ENCODE measurements at places on chromosomes 5 and 9. TPM values are rescaled to one million over a fixed set of nuclear protein-coding genes. Genes with fewer than 3 reads are reported as not detected.

DNA sequence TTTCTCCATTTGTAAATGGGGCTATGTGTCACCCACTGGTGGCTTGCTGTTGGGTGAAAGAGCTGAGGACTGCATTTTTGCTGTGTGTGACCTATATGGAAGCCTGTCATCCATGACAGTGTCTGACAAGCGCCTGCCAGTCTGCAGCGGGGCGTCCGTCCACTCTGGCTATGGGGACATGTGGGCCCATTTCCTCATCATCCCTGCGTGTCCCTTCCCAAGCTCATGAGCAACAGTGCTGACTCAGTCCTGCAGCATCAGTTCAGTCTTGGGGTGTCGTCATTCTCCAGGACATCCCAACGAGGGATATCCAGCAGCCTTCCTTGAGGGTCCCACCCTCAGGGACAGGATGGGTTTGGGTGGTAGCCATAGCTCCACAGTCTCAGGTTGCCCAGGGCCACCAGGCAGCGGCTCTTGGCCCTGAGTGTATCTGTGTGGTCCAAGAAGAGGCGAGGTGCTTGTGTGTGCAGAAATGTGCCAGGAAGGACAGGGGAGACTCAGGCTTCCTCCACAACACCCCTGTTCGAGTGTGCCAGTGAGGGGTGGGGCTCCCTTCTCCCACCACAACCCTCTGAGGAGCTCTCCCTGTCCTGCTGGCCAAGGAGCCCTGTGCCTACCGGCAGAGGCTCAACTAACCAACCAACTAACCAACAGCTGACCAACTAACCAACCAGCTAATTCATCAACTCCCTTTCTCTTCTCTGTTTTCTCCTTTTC is 2.1 kb downstream of the FGD3 start:
- no peak for DNase-seq

DNA sequence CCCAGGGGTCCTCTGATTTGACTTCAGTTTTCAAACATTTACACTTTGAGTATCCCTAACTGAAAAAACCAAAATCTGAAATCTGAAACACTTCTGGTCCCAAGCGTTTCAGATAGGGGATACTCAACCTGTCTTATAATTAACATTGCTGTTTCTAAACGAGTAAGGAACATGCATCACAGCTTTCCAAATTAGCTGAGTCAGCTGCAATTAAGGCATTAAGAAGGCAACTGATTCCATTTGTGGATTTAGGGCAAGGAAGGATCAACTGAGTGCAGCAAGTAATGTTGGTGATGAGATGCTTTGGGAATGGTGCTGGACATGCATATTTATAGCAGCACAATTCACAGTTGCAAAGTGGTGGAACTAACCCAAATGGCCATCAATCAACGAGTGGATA is 168.6 kb downstream of the ACER2 start:
- no peak for DNase-seq

Gene NR5A1
- not detected for total RNA-seq

DNA sequence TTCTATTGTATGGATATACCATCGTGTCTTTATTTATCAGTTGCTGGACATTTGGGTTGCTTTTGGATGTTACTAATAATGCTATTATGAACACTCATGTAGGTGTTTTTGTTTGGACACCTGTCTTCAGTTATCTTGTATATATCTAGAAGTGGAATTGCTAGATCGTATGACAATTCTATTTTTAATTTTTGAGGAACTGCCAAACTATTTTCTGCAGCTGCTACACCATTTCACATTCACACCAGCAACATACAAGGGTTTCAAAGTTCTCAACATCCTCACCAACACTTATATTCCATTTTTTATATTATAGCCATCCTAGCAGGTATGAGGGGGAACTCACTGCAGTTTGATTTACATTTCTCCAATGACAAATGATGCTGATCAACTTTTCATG is 324.6 kb downstream of the CAAP1 start:
- no peak for DNase-seq

DNA sequence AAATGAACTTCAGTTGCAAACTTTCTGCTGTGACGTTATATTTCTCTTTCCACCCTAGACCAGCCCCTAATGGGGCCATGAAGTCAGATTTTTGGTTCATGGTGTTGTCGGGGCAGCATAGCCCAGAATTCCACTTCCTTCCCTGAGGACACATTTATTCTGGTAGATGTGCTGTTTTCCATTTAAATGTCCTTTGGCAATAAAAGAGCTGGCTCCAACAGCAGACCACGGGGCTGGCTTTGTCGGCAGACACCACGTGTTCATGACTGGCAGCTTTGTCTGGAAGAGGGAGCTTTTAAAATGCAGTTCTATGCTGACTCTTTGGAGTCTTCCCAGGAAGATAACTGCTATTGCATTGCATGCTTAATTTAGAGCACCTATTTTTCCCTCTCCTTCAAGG is 17.6 kb upstream of the LCP2 start:
- no peak for DNase-seq

Gene CDO1
- total RNA-seq, result 6.7 TPM

Gene FXN
- 6.1 TPM for total RNA-seq

DNA sequence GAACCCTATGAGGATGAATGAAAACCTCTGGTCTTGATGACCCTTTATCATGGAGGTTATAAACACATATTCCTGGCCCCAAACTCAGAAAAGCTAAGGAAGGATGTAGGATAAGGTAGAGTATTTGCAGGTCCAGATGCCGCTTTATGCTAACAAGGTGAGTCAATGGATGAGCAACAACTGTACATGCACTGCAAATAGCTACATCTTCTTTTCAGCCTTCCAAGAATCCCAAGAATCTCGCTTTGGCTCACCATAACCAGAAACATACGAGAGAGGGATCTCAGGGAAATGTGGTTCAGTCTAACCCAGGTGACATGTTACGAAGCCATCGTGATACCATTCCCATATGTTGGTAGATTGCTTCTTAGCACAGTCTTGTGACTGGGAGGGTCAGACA is 152.3 kb upstream of the ANKH start:
- no peak for DNase-seq

GRCh38 chr5:84362061-84362720 is 22.5 kb downstream of the EDIL3 start:
- no peak for DNase-seq

- no peak for DNase-seq
Observed at GRCh38 chr5:73296772-73297171, 123.8 kb downstream of the TMEM174 start.

Gene SPINK5
- 550 TPM for total RNA-seq

GRCh38 chr5:43274435-43275114 is 38.6 kb downstream of the HMGCS1 start:
- DNase-seq, result no peak

DNA sequence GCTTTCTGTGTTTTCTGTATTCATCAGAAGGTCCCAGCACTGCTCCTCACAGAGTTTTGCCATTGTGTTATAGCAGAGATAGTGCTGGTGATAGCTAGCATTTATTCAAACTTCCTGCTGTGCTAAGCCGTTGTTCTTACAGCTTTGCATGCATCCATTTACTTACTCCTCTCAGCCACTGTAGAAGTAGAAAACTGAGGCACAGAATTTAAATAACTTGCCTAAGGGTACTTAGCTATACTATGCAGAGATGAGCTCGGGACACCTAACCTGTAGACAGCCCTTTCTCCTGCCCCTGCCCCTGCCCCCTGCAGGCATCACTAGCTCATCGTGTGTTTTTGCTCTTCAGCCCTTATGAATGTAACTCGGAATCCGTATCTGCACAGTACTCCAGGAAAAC is 227.6 kb downstream of the SAXO1 start:
- no peak for DNase-seq

- no peak for DNase-seq
Observed at GRCh38 chr5:50646591-50646990, 19.8 kb upstream of the PARP8 start.

- no peak for DNase-seq
Observed at GRCh38 chr9:130576176-130576575, 3.2 kb upstream of the FUBP3 start.

- DNase-seq, result no peak
Observed at GRCh38 chr9:89160806-89161205, 17.8 kb downstream of the SHC3 start.

Gene LMNB1
- 49.9 TPM for total RNA-seq

DNA sequence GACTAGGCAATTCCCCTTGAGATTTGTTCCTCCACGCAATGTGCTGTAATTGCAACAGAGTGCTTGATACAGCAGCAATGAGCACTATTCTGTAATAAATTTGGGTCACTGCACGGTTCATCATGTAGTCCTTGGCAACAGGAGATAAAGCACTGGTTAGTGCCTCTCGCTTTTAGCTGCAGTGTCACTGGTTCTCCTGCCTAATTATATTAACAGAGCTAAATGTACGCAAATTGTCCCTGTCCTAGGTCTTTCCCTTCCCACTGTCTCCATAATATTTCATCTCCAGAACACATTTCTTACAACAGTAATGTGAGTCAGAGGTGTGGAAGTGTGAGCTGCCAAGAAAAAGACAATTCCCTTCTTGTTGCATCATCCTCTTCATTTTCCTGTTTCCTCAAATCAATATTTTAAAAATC is 553.1 kb downstream of the ZNF608 start:
- DNase-seq, result no peak

GRCh38 chr5:2430606-2431005 is 320.9 kb downstream of the IRX2 start:
- no peak for DNase-seq

DNA sequence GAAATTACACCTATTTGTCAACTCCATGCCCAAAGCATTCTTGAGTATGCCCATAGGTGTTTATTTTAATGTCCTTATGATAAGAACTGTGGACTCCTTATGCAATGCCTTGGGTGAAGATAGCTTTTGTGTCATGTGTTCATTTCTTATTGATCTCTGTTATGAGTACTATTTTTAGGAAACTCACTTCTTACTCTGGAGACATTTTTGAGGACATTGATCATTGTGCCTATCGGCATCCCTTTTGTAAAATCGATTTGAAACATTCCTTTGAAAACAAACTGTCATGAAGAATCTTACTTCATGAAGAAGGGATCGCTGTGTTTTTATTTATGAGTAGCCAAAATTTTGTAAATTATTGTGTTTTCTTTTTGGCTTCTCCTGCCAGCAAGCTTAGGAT is 257.3 kb downstream of the NTRK2 start:
- DNase-seq, result no peak

DNA sequence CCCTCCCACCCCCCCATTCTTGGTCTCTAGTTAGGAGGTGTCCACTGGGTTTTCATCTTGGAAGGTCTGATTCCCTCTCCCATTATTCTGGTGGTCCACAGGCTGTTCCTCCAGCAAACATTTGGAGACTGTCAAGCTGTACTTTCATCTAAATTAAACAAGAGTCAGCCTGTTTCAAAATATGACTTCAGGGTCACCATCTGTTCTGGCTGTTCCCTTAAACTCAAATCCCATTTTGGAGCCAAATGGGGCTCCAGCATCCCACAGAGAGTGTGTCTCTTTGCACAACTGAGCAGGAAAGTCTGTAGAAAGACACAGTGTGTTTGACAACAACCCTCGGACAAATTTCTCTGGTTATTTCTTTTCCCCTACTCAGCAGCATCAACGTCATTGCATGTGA is 20.5 kb downstream of the COL15A1 start:
- DNase-seq, result no peak

DNA sequence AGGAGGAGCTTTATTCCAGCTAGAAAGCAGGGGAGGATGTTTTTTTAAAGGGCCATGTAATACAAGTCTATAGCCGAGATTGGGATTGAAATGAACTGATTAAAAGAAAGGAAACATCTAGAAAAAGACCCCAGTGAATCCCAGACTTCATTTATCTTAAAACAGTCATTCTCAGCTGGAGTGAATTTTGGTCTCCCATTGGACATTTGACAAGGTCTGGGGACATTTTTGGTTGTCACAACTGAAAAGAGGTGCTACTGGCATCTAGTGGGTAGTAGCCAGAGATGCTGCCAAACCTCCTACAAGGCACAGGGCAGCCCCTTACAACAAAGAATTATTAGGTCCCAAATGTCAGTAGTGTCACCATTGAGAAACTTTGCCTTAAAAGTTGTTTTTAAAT is 16.3 kb upstream of the SPINK4 start:
- DNase-seq, result no peak

- no peak for DNase-seq
Observed at GRCh38 chr5:14695152-14695551, 30.6 kb downstream of the OTULIN start.

- peak; percentile 43 for DNase-seq
Observed at GRCh38 chr9:113580041-113580953, 116.8 kb downstream of the RGS3 start.

GRCh38 chr5:135033901-135034235 is at the start of gene PITX1:
Gene PITX1, minus strand, starts transcription at chr5:135034228. Its CDS starts 347 bp downstream, at chr5:135033881.
- no peak for DNase-seq

DNA sequence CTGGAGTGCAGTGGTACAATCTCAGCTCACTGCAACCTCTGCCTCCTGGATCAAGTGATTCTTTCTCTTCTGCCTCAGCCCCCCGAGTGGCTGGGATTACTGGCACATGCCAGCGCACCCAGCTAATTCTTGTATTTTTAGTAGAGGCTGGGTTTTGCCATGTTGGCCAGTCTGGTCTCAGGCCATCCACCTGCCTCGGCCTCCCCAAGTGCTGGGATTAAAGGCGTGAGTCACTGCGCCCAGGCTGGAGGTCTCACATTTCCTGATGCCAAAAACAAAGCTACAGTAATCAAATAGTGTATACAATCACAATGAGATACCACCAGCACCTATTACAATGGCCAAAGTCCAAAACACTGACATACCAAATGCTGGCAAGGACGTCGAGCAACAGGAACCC is 51.1 kb downstream of the TTLL11 start:
- no peak for DNase-seq

DNA sequence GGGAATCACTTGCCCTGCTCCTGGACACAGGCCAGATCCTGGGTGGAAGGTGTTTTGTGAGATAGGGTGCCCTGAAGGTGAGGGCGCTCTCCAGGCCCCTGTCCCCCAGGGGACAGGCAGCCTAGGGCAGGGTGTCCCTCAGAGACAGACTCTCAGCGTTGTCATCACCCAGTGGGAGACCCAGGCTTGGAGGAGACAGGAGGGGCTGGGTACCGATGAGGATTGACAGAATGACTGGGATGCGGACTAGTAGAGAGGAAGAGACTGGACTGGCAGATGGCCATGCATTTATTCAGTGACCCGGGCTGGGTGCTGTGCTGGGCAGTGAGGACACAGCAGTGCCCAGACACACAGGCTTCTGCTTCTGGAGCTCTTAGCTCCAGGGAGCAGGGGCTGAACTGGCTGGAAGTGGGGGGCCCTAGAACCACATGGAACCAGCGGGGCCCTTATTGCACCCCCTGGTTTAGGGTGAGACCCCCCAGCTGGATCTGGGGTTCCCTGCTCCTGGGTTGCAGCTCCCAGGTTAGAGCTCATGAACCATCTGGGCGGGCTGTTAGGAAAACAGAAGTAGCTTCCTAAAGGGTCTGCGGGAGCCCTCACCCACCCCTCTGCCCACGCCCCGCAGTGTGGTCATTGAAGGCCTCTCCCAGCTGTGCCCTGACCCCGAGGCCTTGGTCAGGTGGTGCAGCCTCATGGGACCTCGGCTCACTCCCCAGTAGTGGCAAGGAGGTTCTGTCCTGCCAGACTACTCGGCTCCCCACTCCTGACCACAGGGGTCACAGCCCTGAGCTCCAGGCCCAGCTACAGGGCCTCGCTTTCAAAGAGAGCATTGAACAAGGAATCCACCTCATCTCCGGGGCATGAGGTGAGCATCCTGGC is 116.7 kb upstream of the LMX1B start:
- DNase-seq, result no peak

GRCh38 chr5:36150676-36151433 is 832 bp downstream of the LMBRD2 start:
- no peak for DNase-seq

Gene GAS1
- total RNA-seq, result 49.2 TPM

Measured in esophagus squamous epithelium (tissue), 5 donors.